ENCODE measurements at places on chromosomes 5 and 9.

DNA sequence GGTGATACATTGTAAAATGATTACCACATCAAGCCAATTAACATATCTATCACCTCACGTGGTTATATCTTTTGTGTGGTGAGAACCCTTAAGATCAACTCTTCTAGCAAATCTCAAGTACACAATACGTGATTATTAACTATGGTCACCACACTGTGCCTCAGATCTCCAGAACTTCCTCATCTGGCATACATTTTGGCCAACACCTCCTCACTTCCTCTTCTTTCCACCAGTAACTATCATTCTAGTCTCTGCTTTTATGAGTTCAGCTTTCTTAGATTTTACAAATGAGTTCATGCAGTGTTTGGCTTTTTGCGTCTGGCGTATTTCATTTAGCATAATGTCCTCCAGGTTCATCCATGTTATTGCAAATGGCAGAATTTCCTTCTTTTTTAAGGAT lies 35.8 kb downstream of the PRKACG start:
- no peak for DNase-seq

GRCh38 chr5:135843571-135844337 lies 9.3 kb downstream of the SLC25A48 start:
- DNase-seq: peak; percentile 14

- no peak for DNase-seq
These were observed 22.0 kb upstream of the GTF3C5 start for GRCh38 chr9:133008824-133009223.

- no peak for DNase-seq
These were observed 119.1 kb upstream of the PTGER4 start for GRCh38 chr5:40560474-40561110.

DNA sequence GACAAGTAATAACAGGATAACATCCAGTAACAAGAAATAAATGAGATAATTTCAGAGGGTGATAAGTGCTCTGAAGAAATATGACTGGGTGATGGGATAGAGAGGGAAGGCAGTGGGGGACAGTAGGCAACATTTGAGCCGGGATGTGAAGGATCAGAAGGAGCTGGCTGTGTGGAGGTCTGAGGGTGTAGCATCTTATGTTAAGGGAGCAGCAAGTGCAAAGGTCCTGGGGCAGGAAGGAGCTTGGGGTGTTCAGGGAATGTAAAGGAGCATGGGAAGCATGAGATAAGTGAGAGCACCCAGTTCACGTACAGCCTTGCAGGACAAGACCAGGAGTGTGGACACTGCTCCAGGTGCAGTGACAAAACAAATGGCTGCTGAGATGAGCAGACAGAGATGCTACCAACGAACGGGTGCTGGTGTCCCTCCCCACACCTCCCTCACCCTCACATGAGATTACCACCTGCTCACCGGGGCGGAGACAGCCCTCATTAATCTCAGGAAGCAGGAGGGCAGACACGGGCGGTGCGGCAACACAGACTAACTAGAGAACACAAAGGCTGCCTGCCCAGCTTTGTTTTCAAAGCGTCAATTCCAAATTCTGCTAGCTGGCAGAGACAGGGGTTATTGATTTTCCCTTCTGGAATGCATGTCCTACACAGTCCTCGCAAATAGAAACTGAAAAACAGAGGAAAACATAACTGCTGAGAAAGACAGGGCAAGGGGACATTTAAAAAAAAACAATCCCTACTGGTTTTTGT lies 298.1 kb upstream of the PANK3 start:
- peak; percentile 73 for DNase-seq

GRCh38 chr5:124132843-124133242 lies 613.6 kb downstream of the ZNF608 start:
- DNase-seq: no peak

DNA sequence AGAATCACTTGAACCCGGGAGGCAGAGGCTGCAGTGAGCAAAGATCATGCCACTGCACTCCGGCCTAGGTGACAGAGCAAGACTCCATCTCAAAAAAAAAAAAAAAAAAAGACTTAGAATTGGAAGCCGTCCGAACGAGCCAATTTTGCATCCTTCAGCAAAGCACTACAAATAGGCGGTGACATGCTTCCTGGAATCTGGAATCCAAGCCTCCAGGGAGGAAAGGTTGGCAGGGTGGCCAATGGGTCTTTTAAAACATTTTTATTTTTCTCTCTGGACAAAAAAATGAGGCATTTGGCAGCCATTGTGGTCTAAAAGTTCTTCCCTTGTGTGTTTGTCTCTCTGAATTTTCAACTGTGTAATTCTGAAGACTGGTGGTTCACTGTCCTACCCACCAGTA lies 26.4 kb downstream of the GGTA1 start:
- no peak for DNase-seq

DNA sequence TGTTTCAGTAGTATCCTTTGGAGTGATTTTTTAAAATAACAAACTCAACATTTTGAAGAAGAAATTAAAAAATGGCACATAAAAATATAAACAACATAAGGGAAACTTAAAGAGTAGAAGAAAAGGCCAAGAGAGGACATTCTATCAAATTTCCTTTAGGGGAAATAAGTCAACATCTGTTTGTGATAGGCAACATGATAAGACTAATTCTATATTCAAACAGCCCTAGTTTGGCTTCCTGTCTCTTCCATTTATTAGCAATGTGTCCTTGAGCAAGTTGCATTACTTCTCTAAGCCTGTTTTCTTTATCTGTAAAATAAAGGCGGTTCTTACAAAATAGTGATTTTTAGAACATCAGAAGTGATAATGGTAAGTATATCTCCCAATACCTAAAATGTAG lies 24.7 kb downstream of the TYRP1 start:
- DNase-seq: no peak

- no peak for DNase-seq
These were observed 21.2 kb downstream of the PTCH1 start for GRCh38 chr9:95495529-95495928.

- DNase-seq: no peak
These were observed 13.1 kb downstream of the FPGS start for GRCh38 chr9:127815512-127816361.

DNA sequence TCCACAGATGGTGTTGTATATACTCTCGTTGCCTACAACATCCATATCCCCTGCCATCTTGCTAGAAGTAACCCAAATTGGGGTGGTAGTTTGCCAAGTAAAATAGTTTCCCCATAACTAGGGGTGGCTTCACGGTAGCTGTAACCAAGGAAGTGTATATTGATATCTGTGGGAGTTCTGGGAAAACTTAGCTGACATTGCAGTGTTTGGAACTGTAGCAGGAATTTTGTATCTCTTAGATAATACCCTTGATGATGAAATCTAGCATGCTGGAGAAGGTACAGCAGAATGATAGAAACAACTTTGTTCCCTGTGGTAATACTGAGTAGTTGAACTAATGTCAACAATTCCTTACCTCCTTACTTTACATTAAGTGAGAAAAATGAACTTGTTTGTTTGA lies 29.8 kb downstream of the FBXL7 start:
- no peak for DNase-seq

- DNase-seq: no peak
These were observed 42.6 kb upstream of the GFPT2 start for GRCh38 chr5:180395540-180396274.

- DNase-seq: peak; percentile 13
These were observed 39.3 kb downstream of the NTNG2 start for GRCh38 chr9:132201139-132201538.

DNA sequence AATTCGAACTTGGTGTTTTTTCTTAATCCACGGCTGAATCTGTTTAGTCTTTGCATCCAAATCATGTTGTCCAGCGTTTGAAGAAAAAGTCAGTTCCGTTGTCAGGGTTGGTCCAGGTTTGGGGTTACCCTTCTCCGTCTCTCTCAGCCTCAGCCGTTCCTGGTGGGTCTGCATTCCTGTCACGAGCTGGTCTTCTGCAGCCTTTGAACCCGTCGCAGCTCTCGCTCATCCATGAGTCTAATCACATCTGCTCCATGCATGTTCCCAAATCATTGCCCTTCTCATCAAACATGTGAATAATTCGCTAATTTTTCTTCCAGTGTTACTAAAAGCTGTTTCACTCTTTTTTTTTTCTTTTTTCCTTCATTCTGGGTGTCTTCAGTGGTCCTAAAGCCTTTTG lies 39.0 kb upstream of the EXOC3 start:
- no peak for DNase-seq

GRCh38 chr5:110478895-110479294 lies 247.6 kb downstream of the TMEM232 start:
- no peak for DNase-seq

DNA sequence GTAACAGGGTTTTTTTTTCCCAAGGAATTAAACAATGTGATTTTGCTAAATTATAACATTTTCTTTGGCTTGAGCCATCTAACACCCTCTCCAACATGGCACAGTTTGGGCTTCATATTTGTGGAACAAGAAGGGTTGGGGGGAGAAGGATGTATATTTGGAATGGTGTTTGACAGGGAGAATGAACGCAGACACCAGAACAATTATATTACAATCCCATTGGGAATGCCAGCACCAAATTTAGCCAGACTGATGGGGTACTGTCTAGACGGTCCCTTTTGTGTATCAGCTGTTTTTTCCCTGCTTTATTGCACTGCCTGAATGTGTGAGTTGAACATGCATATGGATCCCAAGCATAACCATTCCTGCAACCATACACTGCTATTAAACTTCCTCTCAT lies 130.9 kb upstream of the TMEM161B start:
- no peak for DNase-seq

DNA sequence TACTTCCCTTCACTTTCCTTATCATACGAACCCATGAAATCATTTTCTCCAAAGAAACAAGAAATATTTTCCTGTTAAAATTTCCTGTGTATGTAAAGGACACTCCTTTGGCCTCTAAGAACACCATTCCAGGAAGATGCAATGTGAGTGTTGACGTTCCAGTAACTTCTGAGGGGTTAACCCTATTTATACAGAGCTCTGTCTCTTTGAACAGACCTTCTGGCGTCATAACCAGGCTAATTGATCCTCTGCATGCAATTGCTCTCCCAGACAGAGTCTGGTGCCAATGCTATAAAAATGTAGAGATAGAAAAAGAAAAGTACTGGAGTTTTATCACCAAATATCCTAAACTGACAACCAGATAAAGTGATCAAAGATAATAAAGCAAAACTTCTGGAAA lies 218.5 kb downstream of the TLE1 start:
- DNase-seq: no peak

DNA sequence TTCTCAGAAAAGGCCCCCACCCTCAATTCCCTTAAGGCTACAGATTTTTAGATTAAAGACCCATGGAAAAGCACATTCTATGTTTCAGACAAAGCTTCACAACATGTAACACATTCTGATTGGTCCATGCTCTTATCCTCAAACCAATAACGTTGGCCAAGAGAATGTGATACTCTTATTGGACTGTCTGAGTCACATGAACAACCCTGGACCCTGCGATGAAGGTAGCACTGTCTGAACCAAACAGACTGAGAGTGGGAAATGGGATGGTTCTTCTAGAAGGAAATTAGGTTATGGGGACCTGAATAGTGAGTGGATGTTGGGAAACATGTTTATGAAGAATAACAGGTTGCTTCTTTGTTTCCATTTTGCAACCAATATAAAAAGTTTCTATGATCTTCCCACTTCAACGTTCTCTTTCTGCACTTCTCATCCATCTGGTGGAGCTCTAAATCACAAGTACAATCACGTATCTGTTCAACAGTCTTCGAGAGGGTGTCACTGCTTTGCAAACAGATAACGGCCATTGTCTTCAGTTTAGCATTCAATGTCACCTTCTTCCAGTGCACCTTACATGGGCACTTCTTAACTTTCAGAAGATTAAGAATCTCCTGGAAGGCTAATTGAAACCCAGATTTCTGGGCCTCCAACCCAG lies 81.6 kb downstream of the PTCH1 start:
- no peak for DNase-seq

GRCh38 chr5:172491481-172491880 lies 37.2 kb upstream of the SH3PXD2B start:
- DNase-seq: no peak

GRCh38 chr5:80540691-80541090 lies 29.4 kb downstream of the ANKRD34B start:
- no peak for DNase-seq

- no peak for DNase-seq
These were observed 12.0 kb downstream of the PRKACG start for GRCh38 chr9:69001921-69002320.

DNA sequence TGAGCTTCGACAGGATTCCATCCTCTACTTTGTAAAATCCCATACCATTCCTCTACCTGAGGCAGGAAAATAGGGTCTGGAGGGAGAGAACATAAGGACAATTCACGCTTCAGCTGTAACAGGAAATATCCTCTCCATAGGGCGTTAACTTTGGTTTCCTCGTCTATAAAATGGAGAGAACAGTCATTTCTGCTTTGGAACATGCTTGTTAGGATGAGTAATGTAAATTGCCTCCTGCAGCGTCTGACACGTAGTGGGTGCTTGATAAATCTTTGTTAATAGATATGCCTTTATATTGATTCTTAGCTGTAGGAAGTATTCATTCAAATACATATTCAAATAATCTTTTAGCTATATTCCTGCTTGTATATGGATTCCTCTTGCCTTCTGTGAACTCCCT lies 711 bp upstream of the SUB1 start:
- DNase-seq: no peak

GRCh38 chr5:177132136-177133095 lies 1.2 kb upstream of the NSD1 start:
- peak; percentile 33 for DNase-seq

GRCh38 chr5:149938791-149939358 lies 5.7 kb downstream of the PDE6A start:
- DNase-seq: no peak

DNA sequence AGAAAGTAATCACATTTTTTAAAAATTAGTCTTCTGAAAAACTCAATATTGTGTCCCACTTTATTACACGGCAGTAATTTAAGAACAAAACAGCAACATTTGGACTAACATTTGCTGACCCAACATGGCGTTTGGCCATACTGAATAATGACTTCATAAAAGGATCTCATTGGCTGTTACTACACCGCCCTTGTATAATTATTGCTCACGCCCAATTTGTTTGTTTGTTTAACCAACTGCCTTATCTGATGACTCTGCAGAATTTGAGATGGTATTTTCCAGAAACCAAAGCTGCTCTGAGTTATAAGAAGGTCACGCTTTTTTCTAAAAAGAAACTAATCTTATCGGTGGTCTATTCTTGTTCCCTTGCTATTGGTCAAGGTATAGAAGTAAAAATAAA lies 200.2 kb upstream of the TARS1 start:
- no peak for DNase-seq

GRCh38 chr5:40914835-40915234 lies 5.5 kb downstream of the C7 start:
- no peak for DNase-seq

- DNase-seq: no peak
These were observed 18.6 kb upstream of the SLC25A51 start for GRCh38 chr9:37922363-37923117.

DNA sequence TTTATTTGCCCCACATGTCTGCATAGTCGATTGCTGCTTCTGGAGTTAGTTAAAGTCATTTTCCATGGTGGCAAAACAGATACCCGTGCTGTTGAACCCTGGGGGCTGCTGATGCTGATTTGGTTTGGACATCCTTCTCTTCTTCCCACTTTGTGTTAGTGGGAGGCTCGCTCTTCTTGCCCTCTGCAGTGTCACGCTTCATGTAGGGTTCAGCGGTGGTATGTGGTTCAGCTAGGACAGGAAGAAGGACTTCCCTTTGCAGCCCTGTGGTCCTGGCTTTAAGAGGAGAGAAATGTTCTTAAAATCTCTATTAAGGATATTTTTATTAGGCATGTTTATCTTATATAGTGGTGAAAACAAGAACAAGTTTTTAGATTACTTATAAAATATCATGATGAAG lies 36.2 kb downstream of the SLC36A1 start:
- no peak for DNase-seq

All from thyroid gland (tissue), 4 donors.